ENCODE measurements at places on chromosomes 5 and 9.

DNA sequence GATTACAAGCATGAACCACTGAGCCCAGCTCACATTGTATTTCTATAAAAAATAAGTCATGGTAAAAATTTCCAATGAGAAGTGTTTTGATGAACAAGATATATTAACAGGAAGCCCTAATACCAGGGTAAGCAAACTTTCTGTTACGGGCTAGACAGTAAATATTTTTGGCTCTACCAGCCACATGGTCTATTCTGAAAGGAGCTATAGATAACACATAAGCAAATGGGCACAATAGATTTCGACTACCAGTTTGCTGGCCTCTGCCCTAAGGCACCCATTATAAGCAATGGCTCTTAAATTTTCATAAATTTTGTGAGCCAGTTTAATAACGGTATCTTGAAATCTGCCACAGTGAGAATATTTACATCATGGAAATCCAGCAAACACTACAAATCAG lies 8.1 kb downstream of the UBQLN1 start:
- DNase-seq = no peak

DNA sequence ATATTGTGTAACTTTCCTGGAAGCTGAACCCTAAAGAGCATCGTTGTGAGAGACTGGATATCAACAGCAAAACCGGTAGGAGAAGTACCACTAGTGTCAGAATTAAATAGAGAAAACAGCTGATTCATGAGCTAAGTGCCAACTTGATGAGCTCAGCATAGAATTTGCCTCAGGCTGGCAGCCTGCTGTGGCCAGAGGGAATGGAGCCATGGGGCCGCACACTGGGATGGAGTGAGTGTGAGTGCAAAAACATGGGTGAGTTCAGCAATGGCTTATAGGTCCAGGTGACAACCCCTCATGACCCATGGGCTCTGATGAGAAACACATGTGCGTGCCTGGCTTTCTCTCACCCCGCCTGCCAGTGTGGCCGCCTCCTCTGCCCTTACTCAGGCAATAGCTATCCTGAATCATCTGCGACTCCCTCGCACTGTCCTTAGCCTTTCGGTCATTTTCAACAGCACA lies 25.4 kb downstream of the ADAMTS16 start:
- DNase-seq = no peak

DNA sequence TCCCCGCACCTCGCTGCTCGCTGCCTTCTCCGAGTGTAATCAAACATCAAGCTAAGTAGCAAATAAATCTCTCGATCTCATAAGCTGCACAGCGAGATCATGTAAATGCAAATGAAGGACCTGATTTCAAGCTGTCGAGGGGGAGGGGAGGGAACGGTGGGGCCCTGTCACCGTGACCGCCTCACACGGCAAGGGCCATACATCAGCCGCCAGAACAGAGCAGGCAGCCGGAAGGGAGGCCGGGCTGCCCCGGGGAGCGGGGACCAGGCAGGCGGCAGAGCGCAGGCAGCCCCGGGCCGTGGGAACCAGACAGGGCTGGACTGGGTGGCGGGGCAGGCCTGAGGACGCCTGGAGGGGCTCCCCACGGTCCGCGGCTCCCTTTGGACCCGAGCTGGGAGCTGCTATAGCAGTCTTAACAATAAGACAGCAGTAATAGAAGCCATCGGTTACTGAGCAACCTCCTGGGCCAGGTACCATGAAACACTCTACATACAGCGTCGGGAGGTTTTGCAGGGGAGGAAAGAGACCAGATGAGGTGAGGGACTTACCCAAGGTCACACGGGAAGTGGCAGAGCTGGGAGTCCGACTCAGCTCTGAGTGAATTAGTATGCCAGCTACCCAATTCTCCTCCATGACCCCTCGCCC lies 76.8 kb downstream of the CFAP77 start:
- peak; percentile 51 for DNase-seq

GRCh38 chr5:146203872-146204192 lies 427 bp downstream of the RBM27 start:
- DNase-seq = peak; percentile 20

GRCh38 chr9:10173561-10173960 lies 439.2 kb downstream of the PTPRD start:
- no peak for DNase-seq

- DNase-seq = no peak
These were observed 623.1 kb downstream of the BNC2 start for GRCh38 chr9:16247188-16247875.

GRCh38 chr9:99606957-99607356 lies 214.7 kb upstream of the NR4A3 start:
- no peak for DNase-seq

DNA sequence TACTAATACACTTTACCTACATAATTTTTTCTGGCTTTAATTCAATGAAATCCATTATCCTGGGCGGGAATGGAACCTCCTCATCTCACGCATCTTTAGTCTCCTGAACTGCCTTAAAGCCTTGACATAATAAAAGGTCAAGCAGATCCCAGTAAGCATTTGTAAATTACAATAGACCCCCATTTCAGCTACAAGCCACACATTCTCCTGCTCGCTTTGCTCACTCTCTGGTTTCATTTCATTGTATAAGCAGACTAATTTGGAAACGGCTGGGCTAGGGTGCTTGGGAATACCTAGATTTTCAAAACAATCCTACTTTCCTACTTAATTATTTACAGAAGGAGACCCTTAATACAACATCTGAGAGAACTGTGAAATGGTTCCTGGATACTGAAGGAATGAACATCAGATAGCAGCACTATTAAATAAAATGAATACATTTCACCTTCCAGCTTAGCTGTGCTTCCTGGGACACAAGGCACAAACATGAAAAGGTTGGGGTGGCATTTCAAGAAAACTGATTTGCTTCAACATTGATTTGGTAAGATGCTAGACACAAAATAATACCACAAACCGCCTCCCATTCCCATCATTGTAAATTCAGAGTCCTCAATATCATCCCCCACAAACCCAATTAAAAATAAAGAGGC lies 1.5 kb downstream of the JAKMIP2 start:
- DNase-seq = no peak

- no peak for DNase-seq
These were observed 55.7 kb upstream of the SLC44A1 start for GRCh38 chr9:105188746-105189145.

DNA sequence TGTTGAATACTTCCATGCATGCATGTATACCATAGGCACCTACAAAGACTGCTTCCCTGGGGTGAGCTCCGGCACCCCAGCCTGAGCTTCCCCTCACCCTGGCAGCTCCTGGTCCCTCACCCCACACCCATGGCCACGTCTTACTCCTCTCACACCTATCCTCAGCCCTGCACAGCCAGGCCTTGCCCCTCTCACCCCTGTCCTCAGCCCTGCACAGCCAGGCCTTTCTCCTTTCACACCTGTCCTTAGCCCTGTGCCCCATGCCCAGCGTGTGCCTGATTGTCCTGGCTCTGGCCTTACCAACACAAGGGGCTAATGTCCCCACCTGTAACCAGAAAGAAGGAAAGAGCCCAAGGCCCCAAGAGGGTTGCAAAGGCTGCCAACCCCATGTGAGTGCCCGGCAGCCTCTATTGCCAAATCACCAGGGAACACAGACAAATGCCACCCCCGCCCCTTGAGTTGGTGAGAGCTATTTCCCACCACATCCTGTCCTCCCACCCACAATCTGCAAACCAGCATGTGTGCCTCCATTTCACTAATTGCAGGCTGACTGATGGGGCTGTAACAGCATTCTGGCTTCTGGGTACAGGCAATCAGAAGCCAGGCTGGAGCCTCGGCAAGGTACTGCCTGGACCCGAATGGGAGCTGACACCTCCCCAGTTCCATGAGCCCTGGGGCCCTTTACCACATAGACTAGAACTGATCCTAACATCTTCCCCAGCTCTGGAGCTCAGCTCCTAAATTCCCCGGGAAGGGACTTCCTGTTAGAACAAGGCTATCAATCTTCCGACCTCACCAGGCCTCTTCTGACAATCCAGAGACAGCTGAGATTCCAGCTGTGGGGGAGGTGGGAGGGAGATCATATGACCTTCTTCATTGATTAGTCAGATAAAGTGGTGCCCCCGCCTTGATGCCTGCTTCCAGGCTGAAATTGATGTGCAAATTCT lies 78.2 kb downstream of the FAM114A2 start:
- DNase-seq = no peak

GRCh38 chr9:31612336-31613030 lies 772.0 kb upstream of the ACO1 start:
- no peak for DNase-seq

DNA sequence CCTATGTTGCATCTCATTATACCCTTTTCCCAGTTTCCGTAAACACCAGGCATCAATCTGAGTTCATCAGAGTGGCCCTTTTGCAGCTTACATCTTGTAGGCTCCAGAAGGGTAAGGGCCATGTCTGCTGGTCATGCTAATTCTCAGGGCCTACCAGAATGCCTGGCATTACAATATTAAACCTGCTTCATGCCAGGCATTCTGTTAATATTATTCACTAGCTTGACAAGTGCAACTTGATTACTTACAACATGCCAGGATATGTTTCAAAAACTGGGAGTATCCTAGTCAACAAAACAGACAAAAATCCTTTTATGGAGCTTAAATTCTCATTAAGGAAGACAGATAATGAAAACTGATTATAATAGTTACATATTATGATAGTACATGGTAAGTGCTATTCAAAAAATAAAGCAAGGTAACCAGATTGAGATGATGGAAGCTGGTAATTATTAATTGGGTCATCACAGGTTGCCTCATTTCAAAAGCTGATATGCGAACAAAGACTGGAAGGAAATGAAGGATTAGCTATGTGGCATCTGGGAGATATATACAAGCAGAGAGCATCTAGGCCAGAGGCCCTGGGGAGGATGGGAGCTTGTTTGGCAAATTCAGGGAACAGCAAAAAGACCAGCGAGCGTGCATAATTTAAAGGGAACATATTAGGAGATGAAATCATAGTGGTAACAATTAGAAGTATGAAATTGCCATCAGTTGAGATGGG lies 406.3 kb downstream of the DMRT2 start:
- no peak for DNase-seq

DNA sequence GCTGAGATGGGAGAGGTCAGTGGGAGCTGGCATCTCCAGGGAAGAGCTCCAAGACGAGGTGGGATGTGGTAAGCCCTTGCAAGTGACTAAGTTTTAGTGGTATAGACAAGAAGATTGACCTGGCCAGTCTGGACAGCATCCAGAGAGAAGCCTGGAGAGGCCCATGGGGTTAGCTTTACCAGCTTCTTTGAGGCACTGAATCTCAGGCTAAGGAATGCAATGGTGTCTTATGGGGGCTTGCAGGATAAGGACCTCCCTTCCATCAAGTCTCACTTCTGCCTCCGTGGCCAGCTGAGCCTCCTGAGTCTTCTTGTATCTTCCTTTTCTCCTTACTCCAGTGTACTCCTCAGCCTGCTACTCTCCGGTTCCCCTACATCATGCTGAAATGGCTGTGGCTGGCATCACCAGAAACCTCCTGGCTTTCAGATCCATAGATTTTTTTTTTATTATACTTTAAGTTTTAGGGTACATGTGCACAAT lies 56.5 kb upstream of the JADE2 start:
- no peak for DNase-seq

DNA sequence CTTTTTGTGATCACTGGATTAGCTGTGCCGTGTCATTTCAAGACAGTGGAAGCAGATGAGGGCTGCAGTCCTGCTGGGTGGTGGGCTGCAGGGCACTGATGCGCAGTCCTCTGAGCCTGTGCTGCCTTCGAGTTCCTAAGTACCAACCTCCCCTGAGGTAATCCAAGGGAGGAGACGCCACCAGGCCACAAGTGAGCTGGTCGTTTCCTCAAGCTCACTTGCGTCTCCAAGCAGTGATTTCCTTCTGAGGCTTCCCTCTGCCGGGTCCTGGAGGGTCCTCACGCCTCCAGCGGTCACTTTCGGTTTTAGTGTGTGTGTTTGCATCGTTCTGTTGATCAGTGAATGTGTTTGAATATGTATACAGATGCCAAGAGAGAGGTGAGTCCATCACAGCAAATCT lies 115.7 kb downstream of the TRIO start:
- no peak for DNase-seq

GRCh38 chr5:168960497-168960896 lies 340.4 kb downstream of the SLIT3 start:
- DNase-seq = no peak

Data from effector memory CD4-positive, alpha-beta T cell (primary cell).